ENCODE measurements at places on chromosomes 7 and 10.

DNA sequence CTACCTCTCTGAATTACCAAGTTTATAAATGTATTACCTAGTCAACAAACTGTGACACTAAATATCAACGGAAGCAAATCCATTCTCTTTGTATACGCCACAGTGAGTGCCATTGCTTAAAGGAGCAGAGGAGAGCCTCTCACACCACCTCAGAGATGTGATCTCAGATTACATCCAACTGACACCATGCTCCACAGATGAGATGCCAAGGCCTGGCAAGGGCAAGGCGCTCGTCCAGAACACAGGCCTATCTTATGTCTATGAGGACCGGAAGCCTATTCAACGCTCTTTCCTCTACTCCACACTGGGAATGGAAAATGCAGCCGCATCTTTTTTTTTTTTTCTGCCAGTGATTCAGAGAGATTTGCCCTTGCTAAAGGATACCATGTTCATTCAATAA, 11.4 kb downstream of the PDIA4 start:
- DNase-seq, result no peak

DNA sequence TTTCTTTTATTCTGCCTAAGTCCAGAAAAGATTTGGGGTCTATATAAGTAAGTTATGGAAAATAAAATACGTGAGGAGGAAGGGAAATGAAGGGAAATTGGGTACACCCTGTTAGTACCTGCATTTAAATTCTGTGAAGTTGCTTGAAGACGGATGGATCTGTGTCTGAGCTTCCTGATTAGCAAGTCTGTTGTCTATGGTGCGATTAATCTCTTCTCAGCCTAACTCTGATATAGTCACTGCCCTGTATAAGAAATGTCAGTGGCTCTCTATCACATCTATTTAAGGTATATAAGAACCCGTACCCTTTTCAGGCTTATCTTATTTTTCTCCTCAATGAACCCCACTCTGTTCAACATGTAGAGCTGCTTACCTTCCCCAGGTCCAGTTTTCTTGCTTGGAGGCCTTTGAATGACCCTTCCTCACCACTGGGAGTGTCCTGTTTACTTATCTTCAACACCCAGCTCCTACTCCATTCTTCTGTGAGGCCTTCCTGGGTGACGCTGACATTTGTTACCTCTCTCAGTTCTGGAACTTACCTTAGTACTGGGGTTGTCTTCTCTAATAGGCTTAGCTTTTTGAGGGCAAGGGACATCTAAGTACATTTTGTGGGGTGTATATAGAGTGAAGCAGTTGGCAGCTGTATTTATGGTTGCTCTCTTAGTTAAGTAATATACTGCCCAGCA, 149.6 kb upstream of the PRPS1L1 start:
- no peak for DNase-seq

GRCh38 chr10:94983555-94983954, 45.1 kb downstream of the CYP2C9 start:
- DNase-seq, result no peak

DNA sequence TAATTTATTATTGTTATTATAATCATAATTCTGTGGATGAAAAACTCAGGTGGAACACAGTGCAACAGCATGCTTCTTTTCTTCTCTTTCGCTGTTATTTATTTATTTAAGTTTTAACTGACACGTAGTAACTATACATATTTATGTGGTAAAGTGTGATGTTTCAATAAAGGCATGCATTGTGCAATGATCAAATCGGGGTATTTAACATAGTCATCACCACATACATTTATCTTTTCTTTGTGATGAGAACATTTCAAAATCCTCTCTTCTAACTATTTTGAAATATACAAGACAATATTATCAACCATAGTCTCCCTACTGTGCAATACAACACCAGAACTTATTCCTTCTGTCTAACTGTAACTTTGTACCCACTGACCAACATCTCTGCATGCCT, 152.5 kb upstream of the LYZL1 start:
- DNase-seq, result no peak

DNA sequence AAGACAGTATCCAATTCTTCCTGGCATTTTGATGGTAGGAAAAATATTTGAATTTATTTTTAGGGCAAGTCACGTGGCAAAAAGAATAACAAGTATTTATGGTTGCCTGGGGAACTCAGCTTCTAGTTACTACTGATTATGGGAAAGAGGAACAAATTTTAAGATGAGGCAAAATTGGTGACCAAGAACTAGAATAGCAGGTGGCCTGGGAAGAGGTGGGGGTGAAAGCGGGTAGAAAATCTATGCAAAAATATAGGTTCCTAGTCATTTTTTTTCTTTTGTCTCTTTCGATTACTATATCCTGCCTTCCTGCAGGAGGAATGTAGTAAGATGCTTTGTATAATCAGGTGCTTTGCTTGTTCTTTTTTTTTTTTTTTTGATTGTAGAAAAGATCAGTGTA, 27.8 kb downstream of the ENTPD1 start:
- DNase-seq, result no peak

GRCh38 chr7:156224833-156225225, 412.6 kb upstream of the SHH start:
- no peak for DNase-seq

GRCh38 chr10:72445851-72446250, 91.1 kb upstream of the DNAJB12 start:
- no peak for DNase-seq

DNA sequence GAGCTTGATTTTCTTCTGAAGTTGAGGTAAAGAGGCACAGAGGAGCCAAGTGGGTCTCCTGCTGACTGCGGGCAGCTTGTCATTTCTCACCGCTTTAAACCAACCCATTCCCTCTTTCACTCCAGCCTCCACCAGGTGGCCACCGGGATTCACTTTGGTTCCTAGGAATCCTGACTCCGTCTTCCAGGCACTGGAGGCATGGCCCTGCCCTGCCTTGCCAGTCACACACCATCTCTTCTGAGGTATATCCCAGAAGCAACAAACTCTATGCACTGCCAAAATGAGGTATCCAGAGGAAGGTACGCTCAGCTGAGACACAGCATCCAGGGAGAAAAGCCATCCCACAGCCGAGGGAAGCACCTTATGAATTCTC, 280.8 kb downstream of the TNS3 start:
- no peak for DNase-seq

- DNase-seq, result no peak
These were observed 66.3 kb upstream of the KLF6 start for GRCh38 chr10:3850999-3851937.

DNA sequence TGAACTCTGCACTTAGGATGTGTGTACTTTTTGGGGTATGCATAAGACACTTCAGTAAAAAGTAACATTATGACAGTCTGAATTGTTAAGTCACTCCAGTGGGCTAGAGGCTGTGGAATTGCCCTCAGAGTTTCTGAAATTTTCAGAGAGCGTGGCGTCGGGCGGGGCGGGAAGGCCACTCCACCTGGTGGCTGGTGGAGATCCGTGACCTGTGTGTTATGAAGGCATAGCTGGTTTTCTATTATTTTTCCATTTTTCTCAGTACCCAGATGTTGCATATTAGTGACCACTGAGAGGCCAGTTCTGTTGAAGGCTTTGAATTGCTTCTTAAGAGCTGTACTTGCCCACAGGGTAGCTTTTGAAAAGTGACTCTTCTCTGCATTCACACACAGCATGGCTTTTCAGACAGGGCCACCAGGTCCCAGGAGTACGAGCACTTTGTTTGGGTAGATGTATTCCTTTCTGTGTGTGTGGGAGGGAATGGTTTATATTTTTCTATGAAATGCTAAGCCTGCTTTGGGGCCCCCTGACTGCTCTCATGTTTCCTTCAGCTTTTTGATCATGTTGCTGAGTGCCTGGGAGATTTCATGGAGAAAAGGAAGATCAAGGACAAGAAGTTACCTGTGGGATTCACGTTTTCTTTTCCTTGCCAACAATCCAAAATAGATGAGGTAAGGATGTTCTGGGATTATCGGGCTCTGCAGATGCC, 52.3 kb downstream of the TACR2 start:
- DNase-seq, result no peak

DNA sequence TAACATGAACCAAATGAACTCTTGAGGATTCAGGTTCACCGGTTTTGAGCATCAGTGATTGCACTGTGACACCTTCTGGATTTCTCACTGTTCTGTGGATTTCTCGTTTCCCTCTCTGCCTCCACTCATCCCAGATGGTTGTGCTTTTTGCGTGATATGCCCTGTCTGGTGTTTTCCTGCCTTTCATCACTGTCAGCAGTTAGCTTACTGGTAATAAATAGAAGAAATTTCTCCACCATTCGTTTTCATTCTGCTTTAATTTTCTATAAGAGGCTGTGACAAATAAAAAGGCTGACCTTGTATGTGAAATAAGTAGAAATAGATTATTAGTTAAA, 16.2 kb downstream of the BPGM start:
- no peak for DNase-seq

GRCh38 chr10:69056129-69056528, 31.8 kb upstream of the SRGN start:
- no peak for DNase-seq
